Effector CD8-positive, alpha-beta T cell (primary cell): ENCODE measurements at places on chromosomes 12 and 14.

GRCh38 chr12:24373004-24373403 lies 423.5 kb upstream of the SOX5 start:
- DNase-seq = no peak

GRCh38 chr14:69812711-69813110 lies 15.7 kb upstream of the SLC10A1 start:
- no peak for DNase-seq

GRCh38 chr12:107320033-107320928 lies 226.9 kb upstream of the CRY1 start:
- DNase-seq = peak; percentile 63

DNA sequence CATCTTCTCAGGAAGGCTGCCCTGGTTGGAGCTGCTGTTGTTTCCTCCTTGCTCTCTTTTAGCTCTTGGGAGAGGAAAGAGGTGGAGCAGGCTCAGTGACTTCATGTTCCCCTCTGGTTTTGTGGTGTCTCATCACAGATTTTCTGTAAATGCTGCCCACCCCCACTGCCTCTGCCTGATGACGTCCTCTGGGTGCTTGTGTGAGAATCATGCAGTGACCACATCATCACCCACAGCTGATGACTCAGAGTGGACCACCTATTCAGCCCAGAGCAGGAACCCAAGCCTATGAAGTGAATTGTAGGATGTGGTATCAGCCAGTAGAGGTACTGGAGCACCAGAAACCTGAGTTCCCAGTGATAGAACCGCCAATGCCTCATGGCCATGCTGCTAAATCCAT lies at the start of gene GZMB:
TSS of gene GZMB (minus strand) at position 33 of the 400 bp plus-strand sequence. CDS start at position 3, 30 bp downstream.
- DNase-seq = no peak

DNA sequence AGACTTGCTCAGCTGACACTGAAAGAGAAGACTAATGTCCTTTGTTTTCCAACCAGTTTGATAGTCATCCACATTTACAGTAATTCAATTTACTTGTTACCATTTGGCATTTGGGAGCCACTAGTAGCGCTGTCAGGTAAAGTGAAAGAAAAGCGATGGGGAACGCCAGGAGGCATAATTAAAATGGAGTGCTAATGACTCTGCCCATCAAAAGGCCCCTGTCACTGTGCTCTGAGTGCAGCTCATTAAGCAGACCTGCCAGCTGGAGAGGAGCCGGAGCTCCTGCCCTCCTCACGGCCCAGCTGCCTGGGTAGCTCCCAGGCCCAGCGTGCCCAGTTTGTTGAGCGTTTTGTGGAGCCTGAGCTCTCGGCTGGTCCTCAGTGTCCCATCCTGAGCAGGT lies 463.6 kb upstream of the CCDC196 start:
- DNase-seq = no peak

GRCh38 chr14:34081576-34082136 lies 130.8 kb upstream of the EGLN3 start:
- no peak for DNase-seq

DNA sequence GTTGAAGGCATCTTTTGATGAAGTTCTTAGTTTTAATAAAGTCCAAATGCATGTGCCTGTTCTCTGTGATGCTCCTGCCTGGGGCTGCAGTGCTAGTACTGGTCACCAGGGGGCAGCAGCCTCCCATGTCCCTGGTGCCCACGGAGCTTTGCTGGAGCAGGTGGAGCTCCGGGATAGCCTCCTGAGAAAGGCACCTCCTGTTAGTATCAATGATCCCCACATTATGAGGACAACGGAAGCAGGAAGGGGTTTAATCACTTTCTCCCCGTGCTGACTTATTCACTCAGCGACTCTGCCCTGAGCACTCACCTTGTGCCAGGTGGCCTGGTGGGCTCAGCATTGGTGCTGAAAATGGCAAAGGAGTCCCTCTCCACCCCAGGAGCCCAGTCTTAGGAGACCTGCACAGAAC lies 123.0 kb upstream of the PZP start:
- peak; percentile 45 for DNase-seq

GRCh38 chr14:29348504-29348903 lies 579.1 kb downstream of the PRKD1 start:
- no peak for DNase-seq

DNA sequence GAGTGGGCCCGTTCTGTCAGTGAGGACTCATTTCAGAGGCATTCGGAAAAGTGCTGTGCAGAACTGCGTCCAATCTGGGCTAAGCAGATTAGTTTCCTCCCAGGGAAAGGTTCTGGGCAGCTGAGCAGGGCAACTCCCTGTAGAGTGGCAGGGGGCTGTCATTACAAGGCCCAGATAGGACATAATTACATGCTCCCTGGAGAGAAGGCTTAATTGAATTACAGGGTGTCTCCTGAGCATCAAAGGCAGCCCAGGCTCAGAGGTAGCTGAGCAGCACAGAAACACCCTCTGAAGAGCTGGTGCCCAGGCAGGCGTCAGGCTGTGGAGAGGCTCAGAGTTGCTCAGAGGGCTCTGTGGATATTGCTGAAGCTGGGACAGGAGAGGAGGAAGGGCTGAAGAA lies 36.0 kb downstream of the SLC8A3 start:
- no peak for DNase-seq

GRCh38 chr12:114306646-114307045 lies 99.3 kb downstream of the TBX5 start:
- DNase-seq = no peak

- DNase-seq = no peak
Observed at GRCh38 chr14:32470161-32470715, 141.1 kb downstream of the AKAP6 start.

DNA sequence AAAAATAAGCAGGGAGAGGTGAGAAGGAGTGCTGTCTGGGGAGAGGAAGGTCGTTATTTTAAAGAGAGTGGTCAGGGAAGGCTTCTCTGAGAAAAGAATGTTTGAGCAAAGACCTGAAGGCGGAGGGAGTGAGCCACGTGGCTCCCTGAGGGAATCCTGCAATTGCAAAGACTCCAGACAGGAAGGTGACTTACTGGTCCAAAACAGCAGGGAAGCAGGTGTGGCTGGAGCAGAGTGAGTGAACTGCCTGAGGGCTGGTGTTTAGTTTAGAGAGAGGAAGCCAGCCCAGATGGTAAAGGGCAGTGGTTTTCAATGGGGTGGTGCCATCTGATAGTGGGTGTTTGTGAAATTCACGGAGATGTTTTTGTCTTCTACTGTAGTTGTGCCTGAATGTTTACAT lies 58.8 kb upstream of the LTA4H start:
- DNase-seq = no peak

DNA sequence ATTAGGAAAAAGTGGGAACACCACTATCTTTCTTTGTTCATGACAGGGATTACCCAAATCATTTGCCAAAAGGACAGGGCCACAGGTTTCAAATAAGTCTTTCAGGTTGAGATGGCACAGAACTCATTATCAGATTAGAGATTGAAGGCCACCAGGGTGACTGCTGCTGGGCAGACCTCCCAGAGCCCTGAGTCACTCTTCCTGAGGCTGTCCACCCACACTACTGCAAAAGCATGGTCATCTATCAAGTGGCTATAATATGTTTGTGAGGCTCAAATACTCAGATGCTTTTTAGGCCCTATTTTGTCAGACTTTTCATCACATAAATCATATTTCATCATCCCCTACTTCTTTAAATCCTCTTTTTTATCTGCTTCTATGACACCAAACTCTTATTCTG lies 155.3 kb upstream of the CCDC196 start:
- DNase-seq = no peak

DNA sequence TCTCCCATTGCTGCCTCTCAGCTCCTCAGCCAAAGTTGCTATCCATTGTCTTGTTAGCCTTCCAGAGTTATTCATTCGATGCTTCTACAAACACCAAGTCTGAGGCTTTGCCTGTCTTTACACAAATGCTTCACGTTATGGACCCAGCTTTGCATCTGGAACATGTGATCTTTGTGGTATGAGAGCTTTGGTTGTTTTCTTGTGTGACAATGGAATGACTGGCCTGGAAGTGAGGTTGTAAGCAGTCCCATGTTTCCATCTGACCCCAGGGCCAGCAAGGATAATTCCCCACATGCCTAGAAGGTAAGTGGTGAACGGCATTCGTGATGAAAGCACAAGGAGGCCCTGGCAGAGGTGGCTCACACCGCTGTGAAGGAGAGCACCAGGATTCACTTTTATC lies 866.7 kb upstream of the TMEM132C start:
- DNase-seq = no peak

DNA sequence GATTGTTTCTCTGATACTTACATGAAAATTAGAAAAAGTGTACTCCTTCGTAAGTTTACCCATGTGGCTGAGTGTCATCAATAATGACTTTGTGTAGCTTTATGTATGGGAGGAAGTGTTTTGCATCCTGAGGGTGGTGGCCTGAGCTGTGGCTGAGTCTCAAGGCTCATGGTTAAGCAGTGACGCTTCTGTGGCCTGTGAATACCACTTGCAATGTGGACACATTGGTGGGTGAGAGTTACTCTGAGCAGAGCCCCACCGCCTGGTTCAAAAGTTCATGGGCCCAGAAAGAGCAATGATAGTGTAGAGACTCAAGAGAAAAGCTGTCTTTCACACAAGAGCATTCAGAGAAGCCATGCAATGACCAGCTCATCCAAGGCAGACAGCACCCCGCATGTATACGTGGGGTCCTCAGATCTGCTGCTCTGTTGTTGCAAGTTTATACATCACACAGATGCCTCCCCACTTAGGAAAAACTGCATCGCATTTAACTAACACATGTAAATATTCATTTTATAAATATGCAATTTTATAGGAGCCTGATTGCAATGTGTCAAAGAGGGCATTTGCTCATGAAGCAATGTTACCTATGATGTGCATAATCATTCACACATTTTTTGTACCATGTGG lies 55.1 kb upstream of the FRMD6 start:
- DNase-seq = no peak

DNA sequence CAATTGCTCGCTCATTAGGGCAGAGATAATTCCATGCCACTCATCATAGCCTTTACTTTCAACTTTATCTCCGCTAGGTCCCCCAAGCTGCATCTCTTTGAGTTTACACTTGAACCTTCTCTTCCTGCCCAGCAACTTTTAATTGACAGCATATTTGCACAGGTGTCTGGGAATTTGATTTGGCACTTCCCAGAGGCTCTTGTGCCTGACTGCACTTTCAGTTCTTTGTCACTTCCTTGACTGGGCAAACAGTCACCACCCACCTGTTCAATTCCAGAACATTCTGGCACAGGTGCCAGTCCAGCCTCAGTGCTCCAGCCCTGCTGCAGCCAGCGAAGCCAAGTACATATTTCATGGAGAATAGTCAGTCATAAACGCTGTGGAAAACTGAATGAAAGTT lies 110.1 kb upstream of the LRIG3 start:
- DNase-seq = no peak

GRCh38 chr14:70358631-70359030 lies 852 bp downstream of the COX16 start:
- DNase-seq = no peak

DNA sequence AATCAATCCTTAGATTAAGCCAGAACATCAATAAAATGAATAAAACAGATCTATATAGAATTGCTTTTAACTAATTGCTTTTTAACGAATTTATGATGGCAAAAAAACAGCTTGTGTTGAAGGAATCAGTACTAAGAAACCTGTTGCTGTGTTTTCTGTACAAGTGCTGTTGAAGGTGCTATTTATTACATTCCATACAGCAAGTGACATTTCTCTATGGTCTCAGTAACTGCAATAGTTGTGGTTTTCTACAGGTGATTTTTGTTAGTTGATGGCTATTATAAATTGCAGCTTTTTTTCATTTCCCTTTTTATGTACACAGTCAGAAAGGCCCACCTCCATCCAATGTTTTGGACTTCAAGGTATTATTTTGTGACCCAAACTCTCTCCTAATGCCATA lies 56.6 kb downstream of the SLC2A13 start:
- DNase-seq = no peak

- DNase-seq = no peak
Observed at GRCh38 chr12:27805238-27805637, 25.2 kb upstream of the MANSC4 start.

DNA sequence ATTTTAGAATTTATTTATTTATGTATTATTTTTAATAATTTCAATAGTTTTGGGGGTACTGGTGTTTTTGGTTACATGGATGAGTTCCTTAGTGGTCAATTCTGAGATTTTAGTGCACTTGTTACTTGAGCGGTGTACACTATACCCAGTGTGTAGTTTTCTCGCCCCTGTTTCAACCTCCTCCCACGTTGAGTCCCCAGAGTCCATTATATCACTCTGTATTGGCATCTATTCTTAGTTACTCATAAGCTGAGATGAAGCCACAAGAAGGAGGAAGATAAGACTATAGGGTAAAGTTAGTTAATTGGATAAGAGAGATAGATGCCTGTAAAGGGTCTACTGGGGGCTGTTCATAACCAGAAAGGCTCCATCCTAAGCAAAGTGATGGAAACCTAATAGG lies 4.0 kb downstream of the C1S start:
- no peak for DNase-seq

DNA sequence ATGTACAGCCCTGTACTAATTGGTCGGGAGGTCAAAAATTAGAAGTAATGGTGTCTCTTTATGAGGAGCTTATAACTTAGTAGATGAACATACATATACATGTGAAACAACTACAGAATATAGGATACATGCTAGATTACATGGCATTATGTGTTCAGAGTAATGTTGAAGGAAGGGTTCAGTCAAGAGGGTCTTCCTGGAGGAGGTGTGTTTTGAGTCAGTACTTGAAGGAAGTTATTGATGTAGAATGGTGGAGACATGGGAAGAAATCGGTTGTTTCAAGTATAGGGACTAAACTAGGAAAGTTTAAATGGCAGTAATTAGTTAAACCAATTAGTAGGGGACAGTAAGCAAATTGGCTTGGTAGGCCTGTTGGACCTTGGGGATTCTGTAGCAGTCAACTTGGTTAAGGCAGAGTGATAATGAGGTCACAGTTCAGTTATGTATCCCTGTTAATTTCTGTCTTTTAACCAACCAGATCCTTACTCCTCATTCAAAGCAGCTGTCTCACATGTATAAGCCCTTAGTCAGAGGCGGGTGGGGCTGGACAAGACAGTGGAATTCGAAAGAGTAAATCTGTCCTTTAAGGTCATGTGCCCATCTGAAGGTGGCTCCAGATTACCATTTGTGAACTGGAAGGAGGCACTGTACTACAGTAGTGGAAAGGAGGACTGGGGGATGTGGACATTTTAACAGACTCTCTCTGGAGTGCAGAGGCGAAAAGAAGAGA lies 3.5 kb upstream of the ANKRD52 start:
- DNase-seq = no peak

GRCh38 chr12:57459750-57460467 lies at the start of gene GLI1:
TSS of gene GLI1 (plus strand) at chr12:57459785. CDS start at chr12:57463692, 3,907 bp downstream.
- DNase-seq = no peak

GRCh38 chr14:52265253-52265652 lies 2.2 kb upstream of the PTGDR start:
- no peak for DNase-seq

- DNase-seq = no peak
Observed at GRCh38 chr14:104311358-104311757, 173.0 kb downstream of the KIF26A start.

DNA sequence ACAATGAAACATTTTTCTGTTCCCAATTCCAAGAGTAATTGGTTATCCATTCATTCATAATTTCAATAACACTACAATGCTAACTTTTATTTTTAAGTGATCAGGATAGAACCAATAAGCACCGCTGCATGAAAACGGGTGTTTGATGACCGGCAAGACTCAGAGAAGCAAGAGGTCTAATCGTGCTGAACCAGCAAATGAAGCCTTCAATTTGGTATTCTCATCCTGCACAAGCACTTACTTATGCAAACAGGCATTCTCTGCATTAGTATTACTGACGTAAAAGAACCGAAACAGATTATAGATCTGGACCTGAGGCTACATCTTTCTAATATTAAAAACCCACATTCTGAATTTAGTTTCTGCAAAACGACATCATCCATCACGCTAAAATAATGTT lies 67.7 kb downstream of the RBM19 start:
- no peak for DNase-seq

- peak; percentile 35 for DNase-seq
Observed at GRCh38 chr14:89027097-89027740, 202.8 kb downstream of the TTC8 start.
